Activated naive CD4-positive, alpha-beta T cell treated with anti-CD3 and anti-CD28 coated beads, Interleukin-2, amount 50 U/mL, for 16 hours (primary cell): ENCODE measurements at places on chromosomes 3 and 15.

DNA sequence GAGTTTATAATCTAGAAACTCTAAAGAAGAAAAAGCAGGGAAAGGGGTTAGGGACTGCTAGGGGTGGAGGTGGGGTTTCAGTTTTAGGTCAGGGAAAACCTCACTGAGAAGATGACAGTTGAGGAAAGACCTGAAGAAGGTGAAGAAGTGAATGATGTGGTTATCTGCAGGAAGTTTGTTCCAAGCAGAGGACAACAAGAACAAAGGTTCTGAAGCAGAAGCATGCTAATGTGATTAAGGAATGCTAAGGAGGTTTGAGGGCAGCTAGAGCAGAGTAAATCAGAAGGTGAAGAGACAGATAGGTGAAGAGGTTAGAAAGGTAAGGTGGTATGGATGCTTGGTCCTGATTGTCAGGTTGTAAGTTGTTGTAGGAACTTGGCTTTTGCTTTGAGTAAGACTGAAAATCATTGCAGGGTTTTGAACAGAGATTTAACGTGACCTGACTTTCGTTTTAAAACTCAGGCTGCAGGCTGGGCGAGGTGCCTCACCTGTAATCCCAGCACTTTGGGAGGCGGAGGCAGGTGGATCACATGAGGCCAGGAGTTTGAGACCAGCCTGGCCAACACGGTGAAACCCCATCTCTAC is 8.6 kb downstream of the OXSR1 start:
- DNase-seq, result no peak

- no peak for DNase-seq
These were observed 61.2 kb downstream of the SENP2 start for GRCh38 chr3:185647134-185647879.

GRCh38 chr3:52106951-52107611 is 47.1 kb downstream of the POC1A start:
- DNase-seq, result no peak

DNA sequence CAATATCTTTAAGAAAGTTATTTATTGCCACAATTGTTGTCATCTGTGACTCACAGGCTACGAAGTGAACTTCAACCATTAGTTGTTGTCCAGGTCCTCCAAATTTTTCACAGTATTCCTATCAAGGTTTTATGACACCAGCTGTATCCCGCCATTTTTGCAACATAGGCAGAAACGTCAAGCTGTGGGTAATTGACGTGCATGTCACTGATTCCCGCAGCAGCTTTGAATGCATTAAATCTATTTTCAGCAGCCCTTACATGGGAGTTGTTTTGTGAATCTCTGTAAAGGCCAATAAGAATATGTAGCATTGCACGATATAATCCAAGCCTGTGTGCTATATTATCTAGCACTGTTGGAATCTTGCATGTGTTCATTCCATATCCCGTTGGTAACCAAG is 109.1 kb upstream of the TOPAZ1 start:
- no peak for DNase-seq

DNA sequence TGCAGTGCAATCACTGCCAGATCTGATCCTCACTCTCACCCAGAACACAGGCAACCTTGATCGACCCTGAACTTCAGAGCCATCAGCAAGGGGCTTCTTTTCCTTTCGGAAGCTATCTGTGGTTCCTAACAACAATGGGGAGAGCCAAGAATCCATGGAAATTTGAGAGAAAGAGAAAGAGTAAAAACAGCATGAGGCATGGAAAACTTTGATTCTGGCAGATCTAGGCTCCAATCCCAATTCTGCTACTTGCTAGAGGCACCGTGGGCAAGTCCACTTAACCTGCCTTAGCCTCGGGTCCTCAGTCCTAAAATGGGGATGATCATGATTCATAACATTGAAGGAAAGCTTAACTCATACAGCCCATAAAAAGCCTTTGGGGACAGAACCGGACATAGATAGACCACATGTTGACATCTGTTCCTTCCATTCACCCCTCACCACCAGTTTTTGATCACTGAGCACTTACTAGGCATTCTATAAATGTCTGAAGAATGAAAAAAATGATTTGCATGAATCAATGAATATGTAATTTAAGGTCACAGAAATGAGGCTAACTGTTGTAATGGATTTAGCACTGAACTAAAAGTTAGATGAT is 605.7 kb upstream of the CFAP20DC start:
- no peak for DNase-seq

DNA sequence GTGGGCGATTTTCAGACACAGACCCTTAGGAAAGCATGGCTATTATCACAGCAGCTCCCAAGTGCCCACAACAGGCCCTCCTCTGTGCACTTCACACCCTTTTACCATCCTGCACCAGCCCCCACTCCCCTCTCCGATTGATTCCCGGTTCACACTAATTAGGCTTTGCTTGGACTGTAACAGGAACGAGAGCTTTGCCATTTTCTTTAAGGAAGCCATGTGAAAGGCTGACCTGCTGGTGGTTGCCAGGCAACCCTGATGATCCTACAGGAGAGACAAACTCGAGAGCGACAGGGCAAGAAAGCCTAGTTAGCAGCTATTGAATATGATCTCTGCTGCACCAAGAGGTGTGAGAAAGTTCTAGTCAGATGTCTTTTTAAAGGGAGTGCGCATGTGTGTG is 28.2 kb upstream of the DET1 start:
- DNase-seq, result no peak

- no peak for DNase-seq
These were observed 123.8 kb upstream of the DAZL start for GRCh38 chr3:16728770-16729745.

- no peak for DNase-seq
These were observed 49.4 kb upstream of the GSK3B start for GRCh38 chr3:120143676-120144075.

DNA sequence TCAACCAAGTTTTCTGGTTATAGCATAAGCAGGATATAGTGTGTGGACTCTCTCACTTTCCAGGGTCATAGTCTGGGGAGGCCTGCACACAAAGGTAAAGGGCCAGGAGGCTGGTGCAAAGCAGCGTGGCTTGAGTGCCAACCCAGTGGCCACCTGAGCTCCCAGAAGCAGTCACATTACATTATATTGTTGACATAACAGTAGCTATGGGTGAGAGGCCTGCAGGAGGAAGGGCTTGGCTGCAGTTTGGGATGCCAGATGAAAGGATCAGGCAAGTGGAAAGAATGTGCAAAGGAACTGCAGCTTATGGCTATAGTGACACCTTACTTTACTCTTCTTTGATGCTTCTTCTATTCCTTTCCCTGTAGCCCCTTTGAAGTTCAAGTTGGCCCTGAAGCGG is 96.5 kb downstream of the FLNB start:
- no peak for DNase-seq

DNA sequence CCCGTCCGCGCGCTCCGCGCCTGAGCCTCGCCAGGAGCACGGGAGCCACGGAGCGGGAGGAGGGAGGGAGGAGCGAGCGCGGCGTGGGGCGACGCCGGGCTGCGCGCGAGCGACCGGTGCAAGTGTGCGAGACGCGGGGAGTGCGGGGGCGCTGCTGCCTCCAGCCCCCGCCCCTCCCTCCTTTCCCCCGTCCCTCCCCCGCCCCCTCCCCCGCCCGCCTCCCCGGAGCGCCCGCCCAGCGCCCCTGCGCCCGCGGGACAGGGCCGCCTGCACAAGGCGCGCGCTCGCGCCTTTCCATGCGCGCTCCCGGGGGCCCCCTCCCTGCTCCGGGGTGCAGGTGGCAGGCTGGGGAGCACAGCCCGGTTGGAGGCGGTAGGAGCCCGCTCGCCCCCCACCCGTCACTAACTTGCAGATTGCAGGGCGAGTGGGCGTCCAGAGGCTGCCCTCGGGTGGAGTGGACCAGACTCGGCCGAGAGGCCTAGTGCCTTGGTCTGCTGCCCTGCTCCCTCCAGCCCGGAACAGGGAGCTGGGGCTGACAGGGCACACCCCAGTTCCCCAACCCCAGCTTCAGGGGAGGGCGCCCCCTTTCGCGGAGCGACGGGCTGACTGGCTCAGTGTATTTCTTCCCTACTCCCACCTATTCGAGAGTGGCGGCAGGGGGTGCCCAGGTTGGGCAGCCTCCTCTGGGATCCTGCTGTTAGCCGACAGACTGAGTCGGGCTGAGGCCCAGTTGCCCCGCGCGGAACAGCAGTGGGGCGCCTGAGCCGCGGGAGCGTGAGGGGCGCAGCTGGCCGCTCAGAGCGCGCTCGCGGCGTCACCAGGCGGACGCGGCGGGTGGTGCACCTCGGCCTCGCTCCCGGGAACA is at the start of gene WNT7A:
Gene WNT7A (minus strand): TSS at position 126 of the 865 bp plus-strand sequence. CDS start 255 bp downstream, outside the sequence.
- DNase-seq, result peak; percentile 71

GRCh38 chr15:57762302-57762701 is 55.8 kb downstream of the POLR2M start:
- no peak for DNase-seq

- DNase-seq, result no peak
These were observed 608.5 kb upstream of the AGTR1 start for GRCh38 chr3:148089171-148089570.

DNA sequence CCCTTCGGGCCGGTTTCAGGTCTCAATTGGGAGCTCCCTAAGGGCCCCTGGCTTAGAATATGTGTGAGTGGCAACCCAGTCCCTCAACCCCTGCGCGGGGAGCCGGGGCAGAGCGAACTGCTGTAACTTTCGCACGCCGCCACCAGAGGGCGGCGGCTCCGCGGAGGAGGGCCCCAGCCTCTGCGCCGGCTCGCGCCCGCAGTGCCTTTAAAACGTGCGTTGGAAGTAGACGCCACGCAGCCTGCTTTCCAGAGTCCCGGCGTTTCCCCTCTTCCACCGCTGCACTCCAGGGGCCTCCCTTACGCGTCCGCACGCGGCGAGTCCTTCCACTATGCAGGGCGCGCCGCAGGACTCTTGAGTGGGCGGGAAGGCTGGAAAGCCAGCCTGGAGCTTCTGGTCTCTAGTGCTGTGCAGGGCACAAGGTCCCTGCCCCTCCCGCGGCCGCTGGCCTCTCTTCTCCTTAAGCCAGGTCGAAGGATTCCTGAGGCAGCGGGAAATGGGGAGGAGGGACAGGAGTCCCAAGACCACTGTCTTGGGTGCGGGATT is 23.7 kb upstream of the RNU6-1 start:
- peak; percentile 78 for DNase-seq

DNA sequence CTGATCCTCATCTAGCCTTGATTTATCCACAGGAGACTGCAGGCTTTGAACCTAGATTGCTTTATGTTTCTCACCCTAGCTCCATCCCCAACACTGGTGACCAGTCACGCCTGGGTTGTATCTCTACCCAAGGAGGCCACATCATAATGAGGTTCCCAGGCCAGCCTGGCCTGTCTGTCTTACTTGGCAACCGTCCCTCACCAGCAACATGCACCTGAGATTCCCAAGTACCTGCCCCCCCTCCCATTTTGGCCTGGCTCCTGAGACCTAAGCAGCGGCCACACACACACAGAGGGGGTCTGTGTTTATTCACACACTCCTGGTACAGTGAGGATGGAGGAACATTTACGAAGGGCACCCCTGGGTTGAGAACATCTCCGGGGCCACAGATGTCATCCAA is 2.4 kb downstream of the CAMK2N2 start:
- DNase-seq, result no peak

DNA sequence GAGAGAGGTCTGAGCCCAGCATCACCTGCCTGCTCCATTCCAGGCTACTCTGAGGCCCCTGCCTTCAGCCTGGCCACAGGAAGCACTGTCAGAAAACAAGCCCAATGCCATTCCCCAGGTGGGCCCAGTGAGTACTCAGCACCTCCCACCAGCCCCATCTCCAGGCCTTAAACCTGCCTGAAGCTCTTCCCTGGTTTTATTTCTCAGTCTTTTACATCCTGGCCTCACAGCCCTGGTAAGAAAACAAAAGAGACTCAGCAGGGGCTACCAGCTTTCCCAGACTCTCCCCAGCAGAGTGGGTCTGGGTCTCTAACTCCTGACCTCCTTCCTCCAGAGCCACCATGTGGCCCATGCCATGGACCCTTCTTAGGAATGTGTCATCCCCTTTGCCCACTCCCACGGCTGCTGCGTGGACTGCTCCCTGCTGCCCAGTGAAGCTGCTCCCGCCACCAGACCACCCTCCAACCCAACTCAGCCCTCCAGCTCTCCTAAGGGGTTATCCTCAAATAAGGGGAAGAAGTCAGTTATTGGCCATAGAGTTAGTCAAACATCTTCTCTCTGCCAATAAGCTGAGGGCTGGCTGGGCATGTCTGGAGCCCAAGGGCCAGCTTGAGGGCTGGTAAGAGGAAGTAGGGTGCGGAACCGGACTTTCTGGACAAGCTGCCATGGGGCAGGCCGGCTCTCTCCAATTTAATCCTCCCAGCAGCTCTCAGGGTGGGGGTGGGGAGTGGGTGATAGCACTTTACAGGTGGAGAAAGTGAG is 116.7 kb upstream of the LINGO1 start:
- DNase-seq, result no peak

DNA sequence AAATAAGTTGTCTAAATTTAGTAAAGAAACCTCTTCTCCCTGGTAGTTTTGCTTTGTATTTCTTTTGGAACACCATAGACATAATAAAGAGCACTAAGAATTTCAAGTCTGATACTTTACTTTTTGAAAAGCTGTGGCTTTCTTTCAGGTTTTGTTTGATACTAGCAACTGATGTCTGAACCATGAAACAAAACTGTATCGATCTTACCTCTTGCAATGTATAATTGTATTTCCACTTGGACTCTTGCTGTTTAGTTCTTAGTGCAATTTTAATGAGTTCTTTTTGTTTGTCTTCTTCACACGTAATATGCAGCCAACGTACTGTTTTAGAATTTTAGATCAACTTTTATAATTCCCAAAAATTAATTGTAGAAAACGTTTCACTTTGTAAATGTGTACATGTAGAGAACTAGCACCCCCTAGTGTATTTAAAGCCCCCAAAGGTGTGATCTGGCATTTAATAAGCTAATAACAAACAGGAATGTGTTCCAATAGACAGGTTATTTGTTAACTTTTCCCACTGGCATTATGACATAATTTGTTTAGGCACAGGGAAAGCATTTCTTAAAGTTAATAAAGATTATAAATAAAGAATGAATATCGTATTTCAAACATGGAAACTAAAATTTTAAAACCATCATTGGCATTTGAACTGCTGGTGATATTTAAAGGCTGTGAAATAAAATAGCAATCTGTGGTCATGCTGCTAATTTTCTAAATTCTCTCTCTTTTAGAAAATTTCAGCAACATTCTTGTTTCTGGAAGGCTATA is 289.1 kb upstream of the DNAJC19 start:
- DNase-seq, result no peak

DNA sequence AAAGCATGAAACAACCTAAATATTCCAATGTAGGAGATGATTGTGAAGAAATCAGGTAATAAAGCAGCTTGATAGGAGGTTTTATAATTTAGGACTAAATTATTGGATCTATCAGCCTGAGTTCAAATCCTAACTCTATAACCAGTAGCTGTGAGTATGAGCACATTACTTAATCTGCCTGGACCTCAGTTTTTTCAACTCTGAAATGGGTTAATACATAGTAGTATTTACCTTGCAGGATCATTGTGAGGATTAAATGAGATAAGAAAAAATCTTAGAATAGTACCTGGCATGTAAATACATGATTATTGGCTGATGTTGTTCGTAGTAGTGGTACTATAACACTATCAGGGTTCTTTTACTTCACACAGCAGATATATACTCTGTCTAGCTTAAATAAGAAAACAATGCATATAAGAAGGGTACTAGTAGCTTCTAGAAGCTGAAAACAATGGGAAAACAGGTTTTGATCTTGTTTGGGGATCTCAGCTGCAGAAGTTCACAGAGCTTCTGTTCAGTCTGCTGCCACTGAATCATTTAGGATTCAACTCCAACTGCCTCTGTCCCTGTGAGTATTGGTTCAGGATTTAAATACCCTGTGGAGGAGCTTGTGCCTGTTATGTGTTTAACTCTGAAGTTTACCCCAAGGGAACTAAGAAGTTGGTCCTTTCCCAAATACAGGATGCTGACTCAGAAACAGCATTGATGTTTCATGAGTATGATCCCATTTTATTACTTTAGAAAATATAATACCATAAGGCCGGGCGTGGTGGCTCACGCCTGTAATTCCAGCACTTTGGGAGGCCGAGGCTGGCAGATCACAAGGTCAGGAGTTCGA is 34.2 kb downstream of the KAT2B start:
- no peak for DNase-seq

- no peak for DNase-seq
These were observed 132.1 kb downstream of the IL1RAP start for GRCh38 chr3:190645932-190646460.
